ENCODE measurements at places on chromosomes 2 and 18. TPM values are rescaled to one million over a fixed set of nuclear protein-coding genes. Genes with fewer than 3 reads are reported as not detected.

The WDFY1 gene
- 50.1 TPM for total RNA-seq

GRCh38 chr2:75317802-75318201 lies 118.5 kb upstream of the TACR1 start:
- no peaks in the 10 kb centered on the region for H3K36me3 ChIP-seq
- H3K27me3 ChIP-seq = no peaks in the 10 kb centered on the region
- DNase-seq = no peak

DNA sequence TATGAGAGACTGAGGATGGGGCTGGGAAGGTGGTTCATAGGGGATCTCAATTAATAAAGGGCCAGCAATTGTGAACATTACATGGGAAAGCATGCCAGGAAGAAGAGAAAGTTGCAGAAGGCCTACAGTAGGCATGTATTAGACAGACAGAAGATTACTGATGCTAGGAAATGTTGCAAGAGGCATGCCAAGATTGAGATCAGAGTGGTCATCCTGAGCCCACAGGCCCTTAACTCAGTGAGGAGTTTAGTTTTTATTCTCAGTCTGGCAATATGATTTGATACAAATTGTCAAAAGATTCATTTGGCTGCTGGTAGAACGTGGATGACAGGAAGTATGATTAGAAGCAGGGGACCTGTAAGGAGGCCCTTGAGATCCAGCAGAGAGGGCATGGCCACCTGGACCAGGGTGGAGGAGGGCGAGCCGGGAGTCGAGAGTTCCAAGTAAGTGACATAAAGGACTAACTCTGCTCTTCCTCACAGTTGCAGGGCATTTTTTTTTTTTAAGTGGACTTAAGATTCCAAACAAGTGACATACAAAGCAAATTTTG lies 54.9 kb downstream of the EPHA4 start:
- no peak overlapping the region for H3K4me3 ChIP-seq
- no peak overlapping the region for H3K27ac ChIP-seq

- H3K4me1 ChIP-seq = peaks cover 20% of the 10 kb centered on the region
- DNase-seq = no peak
- H3K4me3 ChIP-seq = no peak overlapping the region
Observed at GRCh38 chr2:112768432-112768831, 4.0 kb upstream of the CKAP2L start.

All from activated CD4-positive, alpha-beta memory T cell treated with anti-CD3 and anti-CD28 coated beads for 36 hours (primary cell).